ENCODE measurements at places on chromosomes 2 and 18.
A peak's percentile ranks its signal among the peaks of the same experiment; 100 is the strongest.

- DNase-seq: peak; percentile 74
Observed at GRCh38 chr2:88765154-88765888, 73.8 kb downstream of the RPIA start.

DNA sequence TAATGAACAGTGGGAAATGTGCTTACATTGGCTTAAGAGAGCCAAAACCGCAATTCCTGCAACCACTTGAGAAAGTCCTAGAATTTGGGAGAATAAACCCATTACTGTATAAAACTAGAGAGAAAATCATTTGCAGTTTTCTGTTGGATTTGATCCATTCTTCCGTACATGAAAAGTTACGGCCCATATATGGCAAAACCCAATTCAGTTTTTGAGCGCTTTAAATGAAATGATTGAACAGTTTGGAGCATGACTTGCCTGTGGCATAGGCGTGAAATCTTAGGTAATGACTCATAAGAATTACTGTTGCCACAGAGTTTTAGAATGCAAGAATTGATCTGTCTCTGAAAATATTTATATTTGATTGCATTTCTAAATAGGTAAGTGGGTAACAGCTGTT is 52.0 kb downstream of the PHLPP1 start:
- no peak for DNase-seq

DNA sequence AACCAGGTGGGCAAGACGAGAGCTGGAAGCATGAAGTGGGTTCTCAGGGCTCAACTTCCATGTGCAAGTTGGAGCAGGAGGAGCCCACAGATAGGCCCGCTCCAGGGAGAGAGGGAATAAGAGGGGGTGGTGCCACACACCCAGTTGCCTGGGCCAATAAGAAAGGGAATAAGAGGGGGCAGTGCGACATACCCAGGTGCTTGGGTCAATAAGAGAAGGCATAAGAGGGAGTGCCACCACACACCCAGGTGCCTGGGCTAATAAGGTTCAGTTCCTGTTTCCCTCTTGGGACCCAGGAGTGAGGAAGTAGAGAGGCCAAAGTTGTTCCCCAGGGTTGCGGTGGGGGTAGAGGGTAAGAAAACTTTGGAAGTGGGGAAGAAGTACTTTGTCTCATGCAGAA is 127.5 kb downstream of the LAMA3 start:
- DNase-seq: no peak

GRCh38 chr18:40148960-40149359 is 1806.1 kb upstream of the PIK3C3 start:
- DNase-seq: no peak

DNA sequence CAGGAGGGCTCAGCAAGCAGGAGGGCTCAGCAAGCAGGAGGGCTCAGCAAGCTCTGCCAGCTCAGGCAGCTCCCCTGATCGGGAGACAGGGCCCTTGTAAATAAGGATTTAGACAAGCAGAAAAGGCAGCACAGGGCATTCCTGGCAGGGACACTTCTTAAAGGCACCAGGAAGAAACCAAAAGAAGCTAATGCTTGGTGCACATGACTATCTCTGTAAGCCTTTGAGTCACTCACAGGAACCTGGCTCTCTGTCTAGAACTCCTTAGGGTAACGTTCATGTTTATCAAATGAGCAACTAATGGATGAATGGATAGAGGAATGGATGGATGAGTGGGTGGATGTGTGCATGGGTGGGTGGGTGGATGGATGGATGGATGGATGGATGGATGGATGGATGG is 28.4 kb downstream of the TMEM37 start:
- DNase-seq: no peak

GRCh38 chr2:184178229-184178628 is 420.1 kb upstream of the ZNF804A start:
- no peak for DNase-seq

- DNase-seq: peak; percentile 22
Observed at GRCh38 chr2:52934323-52934898, 833.2 kb upstream of the CHAC2 start.

GRCh38 chr2:222683805-222684204 is 12.3 kb downstream of the MOGAT1 start:
- no peak for DNase-seq

- DNase-seq: no peak
Observed at GRCh38 chr18:77539860-77540259, 290.2 kb downstream of the GALR1 start.

- DNase-seq: no peak
Observed at GRCh38 chr2:38269421-38269820, 107.7 kb downstream of the ATL2 start.

DNA sequence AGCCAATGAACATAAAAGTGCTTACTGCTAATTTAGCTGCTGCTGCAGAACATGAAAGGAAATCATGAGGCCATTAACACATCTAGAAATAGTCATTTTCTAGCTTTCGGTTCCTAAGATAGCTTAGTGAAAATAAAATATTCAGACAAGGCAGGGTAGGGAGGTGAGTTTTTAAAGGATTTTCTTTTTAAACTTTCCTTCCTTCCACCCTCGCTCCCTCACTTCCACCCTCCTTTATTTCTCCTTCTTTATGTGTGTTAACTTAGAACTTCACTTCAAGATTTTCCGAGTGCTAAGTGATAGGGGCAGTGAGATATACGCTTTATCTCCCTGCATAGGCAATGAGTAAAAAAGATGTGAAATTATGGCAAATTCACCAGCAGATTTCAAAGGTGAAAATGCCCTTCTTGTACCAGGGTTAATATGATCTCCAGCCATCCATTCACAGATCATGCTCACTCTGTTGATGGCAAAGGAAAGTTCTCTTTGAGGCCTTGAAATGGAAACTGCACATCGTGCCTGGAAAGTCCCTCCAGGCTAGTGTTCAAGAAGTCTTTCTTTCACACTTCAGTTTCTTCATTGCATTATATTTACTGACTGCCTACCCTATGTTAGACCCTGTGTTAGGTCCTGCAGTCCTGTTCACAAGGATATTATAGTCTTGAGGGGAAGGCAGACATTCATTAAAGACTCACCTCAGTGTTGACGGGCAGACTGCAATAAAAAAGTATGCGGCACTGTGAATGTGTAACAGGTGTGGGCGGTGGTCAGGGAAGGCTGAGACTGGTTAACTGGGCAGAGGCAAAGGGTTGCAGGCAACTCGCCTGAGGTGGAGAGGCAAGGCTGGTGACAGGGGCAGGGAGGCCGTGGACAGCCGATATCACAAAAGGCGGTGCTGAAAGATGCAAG is 200.8 kb downstream of the PLCL1 start:
- DNase-seq: no peak

GRCh38 chr2:128520791-128521190 is 202.1 kb upstream of the HS6ST1 start:
- no peak for DNase-seq

- no peak for DNase-seq
Observed at GRCh38 chr2:130807659-130808385, 28.9 kb upstream of the ARHGEF4 start.

DNA sequence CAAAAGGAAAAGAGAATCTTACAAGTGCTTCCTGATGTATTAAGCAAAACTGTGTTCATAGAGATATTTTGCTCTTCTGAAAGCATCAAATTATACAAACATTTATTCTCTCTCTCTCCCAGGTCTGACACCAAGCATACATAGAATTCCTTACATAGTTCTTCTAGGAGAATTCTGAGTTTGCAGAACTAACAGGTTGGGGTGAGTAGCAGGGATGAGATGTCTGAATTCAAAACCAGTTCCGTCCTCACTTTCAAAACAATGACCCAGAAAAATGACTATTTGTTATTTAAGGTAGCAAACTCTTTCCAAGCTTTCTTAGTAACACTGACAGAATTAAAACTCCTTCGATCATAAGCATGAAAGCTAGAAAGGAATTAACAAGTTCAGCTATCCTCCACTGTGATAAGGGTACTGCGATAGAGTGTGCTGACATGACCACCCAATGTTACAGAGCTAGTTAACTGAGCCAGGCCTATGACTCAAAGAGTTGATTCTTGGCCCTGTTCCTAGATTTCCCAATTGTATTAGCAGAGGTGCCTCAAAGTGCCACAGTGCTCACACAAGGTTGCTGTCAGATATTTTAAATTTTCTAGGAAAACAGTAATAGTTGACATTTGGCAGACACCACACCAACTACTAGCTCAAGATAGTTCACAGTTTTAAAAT is 85.8 kb upstream of the SETBP1 start:
- no peak for DNase-seq

GRCh38 chr18:3074087-3074486 is 61.1 kb upstream of the LPIN2 start:
- no peak for DNase-seq

DNA sequence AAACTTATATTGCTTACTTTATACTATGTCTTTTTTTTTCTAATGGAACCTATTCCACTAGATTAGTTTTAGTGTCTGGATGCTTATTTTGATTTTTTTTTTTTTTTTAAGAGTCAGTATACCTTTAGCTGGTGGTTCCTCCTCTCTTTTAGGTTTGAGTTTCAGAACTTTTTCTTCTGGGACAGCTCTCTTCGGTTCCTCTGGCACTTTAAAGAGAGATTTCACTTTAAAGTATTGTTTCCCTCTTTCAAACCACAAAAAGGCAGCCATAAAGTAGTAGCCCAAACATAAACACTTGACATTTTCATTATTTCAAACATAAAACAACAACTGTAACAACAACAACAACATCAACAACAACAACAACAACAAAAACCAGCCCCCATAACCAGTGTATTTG is 123.3 kb downstream of the TTN start:
- no peak for DNase-seq

DNA sequence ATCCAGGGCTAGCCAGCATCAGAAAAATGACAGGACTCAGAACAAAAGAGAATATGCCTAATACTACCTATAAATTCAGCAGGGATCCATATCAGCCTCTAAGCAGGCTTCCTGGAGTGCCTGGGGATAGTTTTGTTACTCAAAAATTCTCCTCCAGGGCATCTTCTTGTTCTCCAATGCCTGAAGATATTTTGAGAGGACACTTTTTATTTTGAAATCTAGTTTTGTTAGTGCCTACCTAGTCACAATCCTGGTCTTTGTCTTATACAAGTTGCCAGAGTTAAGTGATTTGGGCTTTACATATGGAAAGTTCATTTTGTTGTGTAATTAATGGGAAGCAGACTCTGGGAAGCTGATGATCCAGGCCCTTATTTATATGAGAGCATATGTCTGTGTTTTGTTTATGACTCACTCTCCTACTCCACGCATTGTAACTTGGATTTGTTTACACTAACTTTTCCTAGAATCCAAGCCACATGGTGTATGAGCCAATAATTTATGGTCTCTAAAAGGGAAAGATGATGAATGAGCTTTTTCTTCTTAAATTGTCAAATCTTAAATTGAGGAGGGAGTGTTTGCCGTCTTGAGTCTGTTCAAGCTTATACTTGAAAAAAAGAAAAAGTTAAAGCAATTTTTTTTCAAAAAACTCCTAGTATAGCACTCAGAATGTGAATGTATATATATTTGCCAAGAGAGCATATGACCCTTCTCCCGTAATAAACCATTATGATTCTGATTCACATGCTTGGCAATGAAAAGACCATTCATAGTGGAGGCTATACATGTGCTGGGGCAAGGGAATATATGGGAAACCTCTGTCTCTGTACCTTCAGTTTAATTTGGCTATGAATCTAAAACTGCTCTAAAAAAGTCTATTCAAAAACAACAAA is 370.3 kb downstream of the SETBP1 start:
- no peak for DNase-seq

GRCh38 chr2:173513107-173513727 is 158.5 kb downstream of the CDCA7 start:
- no peak for DNase-seq

GRCh38 chr2:191383486-191383885 is 138.3 kb downstream of the MYO1B start:
- no peak for DNase-seq

DNA sequence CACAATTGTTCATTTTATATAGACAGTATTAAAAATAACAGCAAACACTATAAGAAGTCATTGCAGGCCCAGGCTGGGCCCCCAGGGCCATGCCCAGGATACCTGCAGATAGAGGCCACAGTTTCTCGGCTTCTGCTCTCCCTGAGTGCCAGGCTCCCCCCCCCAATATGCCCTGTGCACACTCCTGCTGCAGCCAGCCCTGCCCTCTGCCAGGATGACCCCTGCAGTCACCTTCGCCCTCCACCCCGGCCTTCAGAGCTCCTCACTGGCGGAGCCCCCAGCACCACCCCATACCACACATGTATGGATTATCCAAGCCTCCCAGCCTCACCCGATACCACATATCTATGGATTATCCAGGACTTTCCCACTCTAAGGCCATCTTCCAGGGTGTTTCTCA is 104.5 kb downstream of the TPO start:
- no peak for DNase-seq

DNA sequence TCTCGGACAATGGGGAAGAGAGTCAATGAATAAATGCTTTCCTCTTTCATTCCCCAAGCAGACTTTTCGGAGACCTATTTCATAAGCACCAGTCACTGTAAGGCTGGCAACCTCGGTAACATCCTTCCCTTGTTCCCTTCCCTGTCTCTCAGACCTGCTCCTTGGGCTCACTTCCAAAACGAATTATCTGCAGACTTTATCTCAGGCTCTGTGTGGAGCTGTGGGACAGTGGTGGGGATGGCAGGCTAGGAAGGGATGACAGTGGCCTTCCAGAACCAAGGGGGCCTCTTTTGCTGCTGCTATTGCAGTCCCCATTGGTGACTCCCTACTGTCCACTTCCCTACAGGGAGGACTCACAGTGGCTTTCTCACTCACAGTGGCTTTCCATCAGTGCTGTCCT is 185.6 kb upstream of the MEX3C start:
- DNase-seq: no peak

DNA sequence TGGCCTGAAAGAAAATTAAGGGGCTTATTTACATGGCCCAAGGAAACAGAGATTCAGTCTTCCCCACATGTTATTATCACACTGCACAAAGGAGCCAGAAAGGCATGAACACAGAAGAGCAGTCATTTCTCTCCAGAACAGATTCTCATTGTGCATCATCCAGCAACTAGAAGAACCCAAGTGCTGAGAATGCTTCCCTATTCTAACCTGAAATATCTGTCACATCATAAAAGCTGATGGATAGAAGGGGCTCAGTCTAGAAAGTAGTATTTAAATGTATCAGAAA is 145.8 kb downstream of the TMEM163 start:
- no peak for DNase-seq

DNA sequence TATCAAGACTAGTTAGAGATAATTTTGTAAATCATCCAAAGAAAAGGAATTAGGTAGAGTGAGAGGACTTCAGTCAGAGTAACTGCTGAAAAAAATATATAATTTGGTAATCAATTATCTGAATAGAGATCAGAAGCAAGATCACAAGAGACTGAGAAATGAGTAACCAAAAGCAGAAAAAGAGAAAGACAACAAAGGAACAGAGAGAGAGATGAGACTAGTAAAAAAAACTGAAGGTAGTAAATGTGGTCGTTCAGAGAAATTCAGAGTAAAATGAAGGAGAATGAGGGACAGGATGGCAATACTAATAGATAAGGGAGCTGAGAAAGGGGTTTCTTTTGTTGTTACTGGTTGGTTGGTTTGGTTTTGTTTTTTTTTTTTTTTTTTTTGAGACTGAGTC is 16.5 kb downstream of the STRN start:
- no peak for DNase-seq

DNA sequence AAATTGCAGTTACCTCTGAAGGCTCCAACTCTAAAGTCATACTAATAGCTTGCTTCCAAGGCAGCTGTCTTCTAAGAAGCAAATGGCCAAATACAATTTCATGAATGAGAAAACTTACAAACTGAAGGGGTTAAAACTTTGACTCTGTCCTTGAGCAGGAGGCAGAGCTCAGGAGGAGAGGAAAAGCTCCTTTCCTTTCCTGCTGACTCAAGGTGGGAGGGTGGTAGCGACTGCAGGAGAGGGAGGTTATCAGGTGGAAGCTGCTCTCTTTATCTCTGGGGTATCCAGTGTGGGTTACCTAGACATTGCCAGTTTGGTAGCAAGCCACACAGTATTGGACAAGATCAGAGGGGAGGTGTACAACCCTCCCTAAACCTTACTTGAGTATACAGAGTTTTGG is 2.7 kb upstream of the EFEMP1 start:
- no peak for DNase-seq
